ENCODE measurements at places on chromosomes 2 and 18.

GRCh38 chr2:102099536-102100298 is 42.8 kb upstream of the IL1R1 start:
- no peak for DNase-seq

DNA sequence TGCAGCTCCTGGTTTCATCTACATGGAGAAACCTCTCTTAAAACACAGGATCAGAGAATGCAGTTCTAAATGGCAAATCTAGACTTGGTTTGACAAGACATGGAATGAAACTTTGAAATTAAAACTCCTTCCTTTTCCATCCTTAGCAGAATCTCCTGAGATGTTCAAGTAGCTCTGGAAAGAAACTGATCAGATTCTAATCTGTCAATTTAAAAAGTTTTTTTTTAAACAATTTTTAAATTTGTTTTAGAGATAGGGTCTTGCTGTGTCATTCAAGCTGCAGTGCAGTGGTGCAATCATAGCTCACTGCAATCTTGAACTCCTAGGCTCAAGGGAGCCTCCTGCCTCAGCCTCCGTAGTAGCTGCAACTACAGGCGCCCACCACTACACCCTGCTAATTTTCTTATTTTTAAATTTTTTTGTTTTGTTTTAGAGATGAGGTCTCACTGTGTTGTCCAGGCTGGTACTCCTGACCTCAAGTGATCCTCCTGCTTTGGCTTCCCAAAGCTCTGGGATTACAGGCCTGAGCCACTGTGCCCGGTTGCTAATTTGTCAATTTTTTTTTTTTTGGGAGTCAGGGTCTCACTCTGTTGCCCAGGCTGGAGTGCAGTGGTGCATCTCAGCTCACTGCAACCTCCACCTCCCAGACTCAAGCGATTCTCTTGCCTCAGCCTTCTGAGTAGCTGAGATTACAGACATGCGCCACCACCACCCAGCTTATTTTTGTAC is 216.7 kb downstream of the TGIF1 start:
- no peak for DNase-seq

DNA sequence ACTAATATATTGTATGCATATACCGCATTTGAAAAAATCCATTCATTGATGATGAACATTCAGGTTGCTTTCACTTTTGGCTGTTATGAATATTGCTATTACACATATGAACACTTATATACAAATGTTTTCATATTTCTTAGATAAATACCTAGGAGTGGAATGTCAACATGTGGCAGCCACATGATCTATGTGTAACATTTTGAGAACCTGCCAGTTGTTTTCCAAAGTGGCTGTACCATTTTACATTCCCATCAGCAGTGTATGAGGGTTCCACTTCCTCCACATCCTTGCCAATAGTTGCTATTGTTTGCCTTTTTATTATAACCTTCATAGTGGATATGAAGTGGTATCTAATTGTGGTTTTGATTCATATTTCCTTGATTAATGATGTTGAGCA is 40.5 kb downstream of the CCDC85A start:
- no peak for DNase-seq

GRCh38 chr2:38534746-38535403 is 67.9 kb downstream of the HNRNPLL start:
- no peak for DNase-seq

- no peak for DNase-seq
These were observed 32.3 kb downstream of the EVA1A start for GRCh38 chr2:75528221-75528977.

- no peak for DNase-seq
These were observed 330.3 kb upstream of the FIGN start for GRCh38 chr2:164066095-164066494.

- DNase-seq, result no peak
These were observed 241.6 kb downstream of the HRH4 start for GRCh38 chr18:24702001-24702515.

- no peak for DNase-seq
These were observed 119.9 kb downstream of the DCC start for GRCh38 chr18:52459890-52460289.

DNA sequence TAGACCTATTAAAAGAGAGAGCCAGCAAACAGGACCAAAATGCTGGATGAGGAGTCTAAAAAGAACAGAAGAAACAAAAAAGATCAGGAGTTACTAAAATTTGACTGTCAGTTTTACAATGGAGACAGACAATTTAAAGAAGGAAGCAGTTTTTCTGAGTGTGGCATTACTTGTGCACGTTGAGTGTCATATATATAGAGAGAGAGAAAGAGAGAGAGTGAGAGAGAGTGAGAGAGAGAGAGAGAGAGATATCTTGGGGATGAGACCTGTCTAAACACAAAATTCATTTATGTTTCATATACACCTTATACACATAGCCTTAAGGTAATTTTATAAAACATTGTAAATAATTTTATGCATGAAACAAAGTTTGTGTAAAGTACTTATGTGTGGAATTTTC is 2.1 kb upstream of the GALNT3 start:
- no peak for DNase-seq

- DNase-seq, result peak; percentile 82
These were observed 19.6 kb upstream of the KIF3C start for GRCh38 chr2:26001743-26002351.

- no peak for DNase-seq
These were observed 307.1 kb downstream of the NRXN1 start for GRCh38 chr2:50724837-50725236.

- peak; percentile 75 for DNase-seq
These were observed 7.8 kb downstream of the CDK15 start for GRCh38 chr2:201813996-201814760.

DNA sequence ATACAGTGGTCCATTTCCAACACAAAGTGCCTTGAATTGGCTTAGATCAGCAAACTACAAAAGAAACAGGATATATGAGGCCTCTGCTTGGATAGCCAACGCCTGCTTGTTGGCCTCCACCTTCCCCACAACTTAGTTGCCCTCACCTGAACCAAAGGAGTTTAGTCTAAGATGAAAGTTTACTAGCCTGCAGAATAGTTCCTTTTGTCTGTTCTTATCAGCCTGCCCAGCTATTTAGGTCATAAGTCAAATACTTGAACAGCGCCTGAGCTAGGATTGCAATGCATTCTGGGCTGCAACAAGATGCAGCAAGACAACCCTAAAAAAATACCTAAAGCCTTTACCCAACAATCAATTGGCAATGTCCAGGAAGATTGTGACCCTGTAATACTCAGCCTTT is 13.1 kb upstream of the EPG5 start:
- no peak for DNase-seq

- DNase-seq, result no peak
These were observed 460.1 kb upstream of the SALL3 start for GRCh38 chr18:78519394-78520062.

DNA sequence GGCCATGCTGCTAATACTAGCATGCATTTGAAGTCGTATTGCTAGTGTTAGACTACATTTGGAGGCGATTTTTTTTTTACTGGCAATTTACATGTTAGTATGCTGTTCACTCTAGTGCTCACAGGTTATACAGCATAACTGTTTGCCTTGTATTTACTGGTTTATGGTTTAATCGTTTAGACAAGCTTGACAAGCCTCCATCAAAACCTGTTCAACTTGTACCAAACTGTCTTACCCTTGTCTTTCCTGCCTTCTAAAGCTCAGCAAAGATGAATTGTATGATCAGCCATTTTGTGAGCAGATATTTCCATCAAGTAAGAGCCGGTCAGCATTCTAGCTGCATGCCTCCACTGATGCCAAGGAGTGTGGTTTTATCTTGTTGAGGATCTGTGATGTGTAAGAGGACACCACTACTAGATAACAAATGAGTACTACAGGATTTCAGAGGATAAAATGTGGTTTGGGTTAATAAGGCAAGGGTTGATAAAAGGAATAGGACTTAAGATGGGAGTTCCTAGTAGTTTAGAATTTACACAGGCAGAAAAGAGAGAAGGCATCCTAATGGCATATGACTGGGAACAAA is 68.4 kb upstream of the ITM2C start:
- no peak for DNase-seq

GRCh38 chr2:238518821-238519186 is 92.1 kb downstream of the ASB1 start:
- no peak for DNase-seq

DNA sequence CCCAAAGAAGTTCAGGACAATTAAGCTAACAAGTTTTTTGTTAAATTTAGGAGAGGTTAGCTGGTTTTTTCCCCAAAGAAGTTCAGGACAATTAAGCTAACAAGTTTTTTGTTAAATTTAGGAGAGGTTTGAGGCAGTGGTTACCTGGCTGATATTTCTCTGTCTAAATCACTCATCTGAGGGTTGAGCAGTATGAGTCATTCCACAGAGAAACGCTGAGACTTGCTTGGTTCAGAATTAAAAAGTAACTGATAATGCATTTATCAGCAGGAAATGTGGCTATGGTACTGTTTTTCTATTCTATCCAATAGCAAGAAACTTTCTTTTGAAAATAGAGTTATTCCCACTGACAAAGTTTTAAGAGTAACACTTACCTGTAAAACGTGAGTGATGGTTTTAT is 22.8 kb upstream of the KIDINS220 start:
- DNase-seq, result no peak

DNA sequence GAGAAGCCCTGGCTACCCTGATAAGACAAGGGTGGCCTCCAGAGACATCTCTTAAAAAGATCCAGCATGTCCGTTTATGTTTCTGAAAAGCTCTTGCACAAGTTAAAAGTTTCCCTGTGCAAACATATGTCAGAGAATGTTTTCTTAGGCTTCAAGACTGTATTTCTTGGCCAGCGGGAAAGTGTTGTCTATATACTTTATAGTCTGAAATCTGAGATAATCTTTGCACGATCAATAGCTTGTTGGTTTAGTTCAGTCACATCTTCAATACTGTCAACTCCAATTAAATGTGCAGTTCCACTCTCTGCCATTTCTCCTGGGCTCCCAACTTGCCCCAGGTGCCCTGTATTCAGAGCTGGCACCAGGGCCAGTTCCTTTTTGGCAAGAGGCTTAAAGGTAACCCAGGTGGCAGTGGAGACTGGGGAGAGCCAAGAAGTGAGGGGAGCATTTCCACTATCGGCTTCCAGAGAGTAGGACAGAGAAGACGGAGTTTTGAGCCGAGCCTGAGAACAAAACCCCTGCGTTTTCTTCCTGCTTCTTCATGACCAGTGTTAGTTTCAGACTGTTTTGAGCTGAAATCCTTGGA is 64.4 kb downstream of the ACOXL start:
- DNase-seq, result no peak
